Ascending aorta (tissue), 2 donors: ENCODE measurements at places on chromosomes 2 and 18.

DNA sequence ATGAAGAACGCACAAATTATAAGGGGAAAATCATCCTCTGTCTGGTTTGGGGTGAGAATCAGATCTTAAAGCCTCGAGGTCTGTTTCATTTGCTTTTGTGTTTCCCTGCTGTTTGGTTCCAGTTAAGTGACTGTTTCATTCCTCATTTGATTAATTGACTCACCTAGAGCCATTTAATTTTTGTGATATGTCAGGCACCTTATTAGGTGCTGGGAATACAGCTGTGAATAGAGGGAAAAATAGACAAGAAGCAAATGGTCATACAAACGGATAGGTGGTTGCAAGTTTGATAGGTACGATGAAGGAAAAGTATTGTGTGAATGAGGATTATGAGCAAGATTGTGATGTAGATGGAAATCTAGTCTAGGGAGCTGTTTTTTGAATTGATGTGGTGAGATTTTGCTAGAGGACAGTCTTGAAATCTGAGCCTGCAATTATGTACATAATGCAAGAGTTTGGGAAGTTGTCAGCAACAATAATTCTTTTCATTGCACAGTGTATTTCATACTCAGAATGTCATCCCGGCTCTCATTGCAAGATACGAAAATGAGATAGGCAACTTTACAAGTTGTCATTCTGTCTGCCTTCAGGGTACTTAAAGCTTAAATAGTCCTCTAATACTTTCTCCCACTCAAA is 2.2 kb downstream of the ACSL3 start:
- no peaks in the 10 kb centered on the region for H3K36me3 ChIP-seq
- H3K4me1 ChIP-seq: peaks cover 43% of the 10 kb centered on the region
- H3K27ac ChIP-seq: peak overlapping the region; percentile 94
- peak overlapping the region; percentile 83 for H3K4me3 ChIP-seq

DNA sequence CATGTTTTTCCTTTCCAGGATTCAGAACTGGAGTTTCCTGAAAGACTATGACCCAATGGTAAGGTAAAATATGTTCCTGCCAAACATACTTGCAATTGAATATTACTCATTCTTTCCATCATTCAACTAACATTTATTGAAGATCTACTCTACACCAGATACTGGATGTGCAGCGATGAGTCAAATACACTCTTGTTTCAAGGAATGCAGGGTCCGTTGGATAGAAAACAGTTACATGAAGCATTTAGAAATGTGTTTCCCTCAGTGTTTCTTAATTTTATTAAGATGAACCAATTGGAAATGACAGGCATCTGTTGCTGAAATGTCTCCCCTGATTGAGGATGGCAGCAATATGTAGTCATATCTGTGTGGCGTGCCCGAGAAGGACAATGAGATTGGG is 14.8 kb upstream of the SLC66A3 start:
- H3K36me3 ChIP-seq: no peaks in the 10 kb centered on the region
- no peak for DNase-seq
- H3K4me1 ChIP-seq: no peaks in the 10 kb centered on the region
- H3K27me3 ChIP-seq: no peaks in the 10 kb centered on the region
- no peak overlapping the region for H3K4me3 ChIP-seq

GRCh38 chr2:241882091-241882625 is 12.6 kb downstream of the RTP5 start:
- peak overlapping the region; percentile 4 for H3K27ac ChIP-seq
- H3K27me3 ChIP-seq: no peaks in the 10 kb centered on the region
- H3K4me1 ChIP-seq: peaks cover 5% of the 10 kb centered on the region
- DNase-seq: no peak
- H3K4me3 ChIP-seq: peak overlapping the region; percentile 68

GRCh38 chr18:47946889-47947288 is 16.4 kb upstream of the SMAD2 start:
- no peaks in the 10 kb centered on the region for H3K4me1 ChIP-seq
- no peak overlapping the region for H3K4me3 ChIP-seq
- no peaks in the 10 kb centered on the region for H3K36me3 ChIP-seq
- no peaks in the 10 kb centered on the region for H3K27me3 ChIP-seq
- H3K27ac ChIP-seq: no peak overlapping the region
- no peak for DNase-seq
